Hematopoietic multipotent progenitor cell treated with erythropoietin and hydrocortisone succinate and interleukin-3 and kit ligand, for 15 days (in vitro differentiated cells): ENCODE measurements at places on chromosomes 11 and 22.

GRCh38 chr11:100791860-100792259, 104.8 kb downstream of the ARHGAP42 start:
- DNase-seq, result no peak

DNA sequence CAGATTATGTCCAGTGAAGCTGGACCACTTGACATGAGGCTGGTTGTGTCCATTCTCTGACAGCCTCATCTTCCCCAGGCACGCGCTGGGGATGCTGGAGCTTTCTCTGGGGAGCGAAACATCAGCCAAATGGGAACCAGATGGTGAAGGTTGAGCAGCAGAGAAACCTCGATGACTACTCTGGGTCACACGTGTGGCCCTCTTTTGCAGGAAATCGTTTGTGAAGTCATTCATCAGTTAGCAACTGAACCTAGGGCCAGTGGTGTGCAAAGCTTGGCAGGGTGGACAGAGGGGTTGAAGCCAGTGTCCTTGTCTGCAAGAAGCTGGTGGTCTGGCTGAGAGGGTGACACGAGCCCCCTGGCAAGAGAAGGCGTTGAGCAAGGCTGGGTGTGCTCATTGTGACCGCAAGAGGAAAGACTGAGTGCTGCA, 109.8 kb downstream of the ZBTB16 start:
- no peak for DNase-seq

GRCh38 chr11:45089251-45089650, 57.2 kb upstream of the PRDM11 start:
- DNase-seq, result no peak

DNA sequence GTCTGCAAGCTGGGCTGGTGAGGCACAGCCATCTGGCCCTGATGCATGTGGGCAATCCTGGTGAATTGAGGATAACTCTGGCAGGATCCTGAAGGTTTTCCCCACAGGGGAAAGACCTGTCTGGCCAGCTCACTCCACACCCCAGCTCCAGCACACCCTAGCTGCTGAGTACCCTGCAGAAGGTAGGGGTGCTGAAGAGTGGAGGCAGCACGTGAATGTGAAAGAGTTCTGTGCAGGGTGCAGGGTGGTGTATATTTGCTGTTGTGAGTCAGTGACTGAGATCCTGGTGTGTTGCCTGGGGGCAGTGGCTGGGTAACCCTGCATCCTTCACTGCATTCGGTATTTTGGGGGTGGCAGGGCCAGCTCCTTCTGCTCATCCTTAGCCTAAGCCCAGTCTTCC, 22.4 kb downstream of the DGAT2 start:
- DNase-seq, result no peak

- no peak for DNase-seq
These were observed 14.4 kb upstream of the TBC1D10A start for GRCh38 chr22:30340911-30341685.

- DNase-seq, result no peak
These were observed 154.0 kb downstream of the MN1 start for GRCh38 chr22:27647540-27647939.

DNA sequence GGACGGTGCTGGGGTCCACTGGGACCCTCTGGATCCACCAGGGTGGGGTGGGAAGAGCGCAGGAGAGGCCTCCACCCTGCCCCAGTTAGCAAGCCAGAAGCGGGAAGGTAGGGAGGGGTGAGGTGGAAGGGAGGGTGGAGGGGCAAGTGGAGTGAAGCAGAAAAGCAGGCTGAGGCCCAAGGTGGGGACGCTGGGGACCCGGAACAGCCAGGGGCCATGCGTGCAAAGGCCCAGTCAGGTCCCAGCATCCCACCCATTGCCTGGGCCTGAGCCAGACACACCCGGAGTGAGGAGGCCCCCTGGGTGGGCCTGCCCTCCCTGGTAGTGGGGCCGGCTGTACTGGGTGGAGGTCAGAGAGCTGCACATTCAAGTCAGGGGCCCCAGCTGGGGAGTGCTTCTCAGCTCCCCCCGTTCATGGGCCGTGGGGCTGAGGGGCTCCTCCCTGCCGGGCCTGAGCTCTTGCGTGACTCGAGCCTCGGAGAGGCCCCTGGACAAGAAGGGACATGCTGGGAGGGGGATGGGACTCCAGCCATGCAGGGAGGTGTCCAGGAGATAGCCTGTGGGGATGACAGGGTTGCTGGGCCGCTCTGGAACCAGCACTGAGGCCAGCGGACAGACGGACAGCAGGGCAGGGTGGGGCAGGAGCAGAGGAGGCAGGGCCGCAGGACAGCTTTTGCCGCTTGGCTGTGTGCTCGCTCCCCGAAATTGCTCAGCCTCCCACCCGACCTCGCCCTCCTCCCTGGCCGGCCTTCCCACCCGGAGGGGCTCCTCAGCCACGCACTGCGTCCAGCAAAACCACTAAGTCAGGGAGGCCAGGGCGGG, 7.7 kb downstream of the TNNT3 start:
- no peak for DNase-seq

DNA sequence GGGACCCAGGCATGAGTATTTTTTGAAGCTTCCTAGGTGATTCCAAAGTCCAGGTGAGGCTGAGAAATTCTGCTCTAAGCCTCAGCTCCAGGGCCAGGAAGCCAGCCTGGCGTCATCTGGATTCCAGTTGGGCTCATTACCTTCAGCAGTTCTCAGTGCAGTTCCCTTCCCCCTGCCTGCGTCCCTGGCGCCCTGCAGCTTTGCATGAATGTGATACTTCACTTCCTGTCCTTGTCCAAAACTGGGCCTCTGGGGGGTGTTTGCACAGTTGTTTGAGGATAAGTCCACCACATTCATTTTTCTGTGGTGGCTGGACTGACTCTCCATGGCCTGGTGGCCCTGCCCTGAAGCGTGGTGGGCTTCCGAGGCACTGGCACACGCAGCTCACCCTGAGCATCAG, 98.1 kb downstream of the TENM4 start:
- no peak for DNase-seq

- DNase-seq, result no peak
These were observed 40.4 kb upstream of the ETS1 start for GRCh38 chr11:128627666-128628324.

DNA sequence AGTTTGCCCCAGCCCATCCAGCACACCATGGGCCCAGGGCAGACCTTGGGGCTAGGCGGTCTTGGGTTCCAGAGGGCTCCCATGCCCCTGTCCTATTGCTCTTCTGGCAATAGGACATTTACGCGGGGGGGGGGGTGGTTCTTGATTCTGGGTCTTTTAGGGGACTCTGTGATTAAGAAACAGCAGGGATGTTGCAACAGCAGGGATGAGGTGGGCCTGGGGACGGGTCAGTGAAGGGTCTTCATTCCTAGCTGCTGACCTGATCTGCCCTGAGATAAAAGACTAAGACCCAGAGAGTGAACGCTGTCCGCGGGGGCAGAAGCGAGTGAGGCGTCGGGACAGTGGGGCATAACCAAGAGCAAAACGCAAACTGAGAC, 418 bp upstream of the ADAMTS15 start:
- DNase-seq, result no peak
